Posterior cingulate gyrus (tissue), 11 donors: ENCODE measurements at places on chromosomes 12 and 14.

GRCh38 chr14:104897330-104898194, 27.1 kb upstream of the PLD4 start:
- no peak for DNase-seq

DNA sequence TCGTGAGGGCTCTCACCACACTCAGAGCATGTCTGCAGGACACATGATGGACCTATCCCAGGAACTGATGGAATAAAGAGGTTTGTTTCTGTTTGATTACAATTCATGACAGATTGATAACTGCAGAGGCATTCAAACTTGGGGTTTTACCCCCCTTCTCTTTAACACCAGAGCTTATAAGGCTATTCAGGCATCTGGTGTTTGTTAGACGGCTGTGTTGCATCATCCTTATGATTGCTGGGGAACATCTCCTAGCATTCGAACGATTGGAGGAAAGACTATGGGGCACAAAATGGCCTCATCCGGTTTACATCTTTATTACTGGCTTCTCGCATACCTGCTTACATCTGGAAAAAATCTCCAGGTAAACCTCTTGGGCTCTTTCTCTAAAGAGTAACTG, 191.8 kb downstream of the MSRB3 start:
- DNase-seq, result no peak

DNA sequence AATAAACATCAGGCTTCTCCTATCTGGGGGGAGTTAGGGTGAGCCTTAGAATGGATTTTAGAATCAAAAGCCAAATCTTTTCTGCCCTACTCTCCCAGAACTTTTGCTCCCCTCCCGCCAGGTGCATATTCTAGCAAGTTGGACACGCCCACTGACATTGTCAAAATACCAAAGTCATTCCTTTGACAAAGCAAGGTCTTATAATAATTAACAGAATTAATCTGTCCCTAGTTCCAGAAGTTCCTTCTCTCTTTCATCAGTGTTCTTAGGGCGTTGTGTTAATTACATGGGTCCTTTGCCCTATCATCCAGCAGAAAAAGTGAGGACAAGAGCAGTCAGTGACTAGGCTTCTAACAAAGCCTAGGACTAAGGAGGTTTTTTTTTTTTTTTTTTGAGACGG, 2.4 kb downstream of the PRR13 start:
- DNase-seq, result no peak

- no peak for DNase-seq
Observed at GRCh38 chr12:103748002-103748401, 93.0 kb downstream of the NT5DC3 start.

DNA sequence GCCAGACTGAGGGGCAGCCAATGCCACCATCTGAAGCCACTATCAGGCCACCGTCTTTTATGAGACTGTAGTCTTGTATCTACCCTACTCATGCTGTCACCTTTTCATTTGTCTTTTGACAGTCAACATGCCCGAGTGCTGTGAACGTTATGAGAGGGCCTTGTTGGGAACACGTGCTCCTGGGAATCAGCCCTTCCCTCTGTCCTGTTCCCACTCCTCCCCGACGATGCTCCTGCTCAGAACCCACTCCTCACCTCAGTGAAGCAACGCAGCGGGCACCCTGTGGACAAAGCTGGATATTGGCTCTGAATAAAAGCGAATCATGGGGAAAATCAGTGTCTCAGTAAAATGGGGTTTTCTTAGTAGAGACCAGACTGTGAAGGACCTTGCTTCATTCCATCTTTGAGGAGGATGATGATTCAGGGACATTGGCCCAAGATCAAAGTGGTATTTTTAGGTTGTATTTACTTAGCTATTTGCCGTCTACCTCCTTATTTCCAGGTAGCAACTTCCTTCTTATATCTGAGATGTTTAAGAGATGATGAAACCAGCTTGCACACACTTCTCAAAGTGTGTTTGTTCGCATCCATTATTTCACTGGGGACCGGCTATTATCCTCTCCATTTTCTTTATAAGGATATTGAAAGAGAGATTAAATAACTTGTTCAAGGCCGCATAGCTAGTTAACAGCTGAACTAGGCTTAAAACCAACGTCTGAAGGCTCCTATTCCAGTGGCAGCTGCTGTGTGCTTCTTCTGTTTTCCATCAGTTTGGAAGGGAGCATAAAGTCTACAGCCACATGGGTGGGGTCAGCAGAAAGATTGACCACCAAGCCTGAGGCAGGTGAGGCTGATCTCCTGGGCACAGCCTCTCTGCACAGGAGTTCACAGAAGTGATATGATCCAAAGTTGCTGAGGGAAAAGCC, 43.9 kb upstream of the CTDSP2 start:
- no peak for DNase-seq

- DNase-seq, result no peak
Observed at GRCh38 chr14:45559626-45560025, 306.6 kb upstream of the MIS18BP1 start.

DNA sequence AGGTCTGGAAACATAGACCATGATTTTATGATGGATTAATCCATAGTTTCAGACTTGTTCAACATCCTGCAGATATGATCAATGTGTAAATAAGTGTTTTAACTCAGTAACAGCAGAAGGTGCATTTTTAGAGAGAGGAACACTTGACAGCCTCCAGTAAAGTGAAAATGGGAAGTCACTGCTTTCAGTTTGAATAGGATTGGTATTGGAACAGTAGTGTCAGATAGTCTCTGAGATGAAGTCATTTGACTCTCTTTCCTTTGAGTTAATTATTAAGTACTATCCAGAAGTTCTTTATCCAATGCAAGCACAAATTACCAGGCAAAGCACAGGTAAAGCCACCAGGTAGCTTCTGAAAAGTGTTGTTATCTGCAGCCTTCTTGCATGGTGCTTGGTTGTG, 14.5 kb upstream of the NAV3 start:
- no peak for DNase-seq

DNA sequence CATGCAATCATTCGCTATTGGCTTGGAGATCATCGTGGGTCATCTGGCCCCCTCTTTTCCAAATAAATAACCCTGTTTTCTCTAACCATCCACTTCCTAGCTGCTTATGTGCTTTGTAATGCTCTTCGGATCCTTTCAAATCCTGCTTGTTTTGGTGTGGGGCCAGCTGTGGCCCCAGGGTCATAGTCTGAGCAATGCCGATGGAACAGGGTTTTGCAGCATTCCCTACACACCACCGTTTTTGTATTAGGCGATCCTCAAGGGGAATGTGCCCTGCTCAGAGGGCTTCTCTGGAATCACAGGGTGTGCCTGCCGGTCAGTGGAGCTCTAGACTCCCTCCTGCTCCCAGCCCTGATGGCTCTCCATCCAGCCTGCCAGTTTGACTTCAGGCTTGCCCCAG, 78.1 kb upstream of the NRXN3 start:
- DNase-seq, result no peak

- peak; percentile 56 for DNase-seq
Observed at GRCh38 chr14:102215071-102215470, 75.4 kb downstream of the WDR20 start.

DNA sequence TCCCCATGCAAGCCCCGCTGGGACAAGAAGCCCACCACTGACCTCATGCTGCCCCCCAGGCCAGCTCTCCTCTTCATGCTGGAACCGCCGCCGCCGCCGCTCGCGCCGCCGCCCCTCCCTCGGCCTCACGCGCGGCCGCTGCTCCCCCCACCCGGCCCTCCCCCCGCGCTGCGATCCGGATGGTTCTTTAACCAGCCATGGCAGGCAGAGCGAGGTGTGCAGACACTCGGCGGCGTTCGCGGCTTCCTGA, at the start of gene DCAF5:
DCAF5 (minus strand) TSS at position 218 of the 250 bp plus-strand sequence; CDS start at position 77, 141 bp downstream.
- peak; percentile 88 for DNase-seq

- DNase-seq, result no peak
Observed at GRCh38 chr12:101650346-101651117, 46.9 kb upstream of the CHPT1 start.

DNA sequence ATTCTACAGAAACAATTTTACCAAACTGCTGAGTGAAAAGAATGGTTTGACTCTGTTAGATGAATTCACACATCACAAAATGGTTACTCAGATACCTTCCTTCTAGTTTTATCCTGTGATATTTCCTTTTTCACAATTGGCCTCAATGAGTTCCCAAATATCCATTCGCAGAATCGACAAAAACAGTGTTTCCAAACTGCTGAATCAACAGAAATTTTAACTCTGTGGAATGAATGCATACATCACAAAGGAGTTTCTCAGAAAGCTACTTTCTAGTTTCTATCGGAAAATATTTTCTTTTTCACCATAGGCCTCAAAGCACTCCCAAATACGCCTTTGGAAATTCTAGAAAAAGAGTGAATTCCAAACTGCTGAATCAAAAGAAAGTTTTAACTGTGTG, 525.0 kb downstream of the ALG10 start:
- DNase-seq, result no peak

DNA sequence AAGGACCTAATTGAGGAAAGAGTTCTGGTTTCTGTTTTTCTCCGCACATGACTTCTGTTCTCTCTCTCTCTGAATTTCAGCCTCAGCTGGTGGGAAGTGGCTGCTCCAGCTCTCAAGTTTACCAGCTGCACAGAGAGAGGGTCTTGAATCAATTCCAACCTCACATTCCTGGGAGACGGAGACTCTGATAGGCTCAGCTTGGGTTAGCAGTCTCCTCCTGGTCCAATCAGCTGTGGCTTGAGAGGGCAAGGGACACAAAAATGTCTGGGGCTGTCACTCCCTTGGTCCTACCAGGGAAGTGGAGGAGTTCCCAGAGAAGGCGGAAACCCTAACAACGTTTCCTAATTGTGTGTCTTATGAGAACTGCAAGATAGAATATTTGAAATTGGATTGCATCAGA, 7.0 kb downstream of the CCDC63 start:
- DNase-seq, result no peak

- no peak for DNase-seq
Observed at GRCh38 chr12:31117203-31118011, 43.7 kb downstream of the DDX11 start.

DNA sequence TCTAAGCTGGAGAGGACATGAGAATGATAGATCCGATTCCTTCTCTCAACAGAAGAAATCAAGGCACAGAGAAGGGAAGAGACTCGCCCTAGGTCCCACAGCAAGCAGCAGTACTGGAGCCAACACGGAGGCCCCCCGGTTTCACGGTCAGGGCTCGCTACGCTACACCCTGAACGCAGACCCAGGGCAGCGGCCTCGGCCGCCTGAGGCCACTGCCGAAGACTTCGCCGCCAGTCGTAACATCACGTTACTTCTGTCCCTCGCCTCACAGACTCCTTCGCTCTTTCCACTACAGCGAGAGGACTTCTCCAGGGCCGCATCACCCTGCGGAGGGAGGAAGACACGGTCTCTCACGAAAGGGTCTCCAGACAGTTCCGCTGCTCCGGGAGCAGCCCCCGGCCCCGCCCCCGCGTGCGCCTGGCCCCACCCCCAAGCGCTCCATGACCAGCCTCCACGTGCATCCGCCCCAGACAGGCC, 411 bp upstream of the DCAF4 start:
- DNase-seq, result no peak

DNA sequence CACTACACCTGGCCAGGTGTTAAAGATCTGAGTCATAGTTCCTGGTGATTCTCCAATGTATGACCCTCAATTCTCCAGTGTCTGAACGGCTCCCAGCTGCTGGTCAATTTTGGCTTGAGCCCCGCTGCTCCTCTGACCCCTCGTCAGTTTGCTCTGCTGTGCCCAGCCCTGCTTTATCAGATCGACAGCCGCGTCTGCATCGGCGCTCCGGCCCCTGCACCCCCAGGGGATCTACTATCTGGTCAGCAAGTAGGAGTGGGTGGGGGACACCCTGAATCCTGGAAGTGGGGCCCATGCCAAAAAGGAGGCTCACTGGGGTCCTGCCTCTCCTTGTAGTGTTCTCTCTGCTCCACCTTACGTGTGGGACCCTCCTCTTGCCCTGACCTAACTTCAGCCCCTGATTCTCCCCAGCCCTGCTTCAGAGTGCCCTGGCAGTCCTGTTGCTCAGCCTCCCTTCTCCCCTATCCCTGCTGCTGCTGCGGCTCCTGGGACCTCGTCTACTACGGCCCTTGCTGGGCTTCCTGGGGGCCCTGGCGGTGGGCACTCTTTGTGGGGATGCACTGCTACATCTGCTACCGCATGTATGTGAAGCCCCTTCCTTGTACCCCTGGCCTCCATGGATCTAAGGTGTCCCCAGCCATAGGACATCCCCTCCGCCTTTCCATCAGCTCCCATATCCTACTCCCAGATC, 5.0 kb downstream of the SLC39A5 start:
- no peak for DNase-seq

DNA sequence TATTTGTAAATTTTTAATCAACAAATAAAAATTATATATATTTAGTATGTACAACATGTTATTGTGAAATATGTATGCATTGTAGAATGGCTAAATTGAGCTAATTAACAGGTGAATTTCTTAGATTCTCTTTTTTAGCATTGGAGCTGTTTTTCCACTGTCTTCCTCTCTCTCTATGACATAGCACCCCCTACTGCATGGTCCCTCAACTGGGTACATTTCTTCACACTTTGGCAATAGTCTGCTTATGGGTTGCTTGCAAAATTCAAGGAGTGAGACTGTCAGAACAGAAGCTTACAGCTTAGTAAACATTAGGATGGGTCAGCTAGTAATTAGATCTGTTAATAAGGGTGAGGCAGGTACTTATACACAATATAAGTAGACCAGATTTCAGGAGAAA, 658.5 kb upstream of the MGAT4C start:
- no peak for DNase-seq

GRCh38 chr12:67982164-67982563, 7.1 kb upstream of the IFNG-AS1 start:
- no peak for DNase-seq

- DNase-seq, result no peak
Observed at GRCh38 chr14:32701475-32701874, 237.2 kb upstream of the NPAS3 start.

DNA sequence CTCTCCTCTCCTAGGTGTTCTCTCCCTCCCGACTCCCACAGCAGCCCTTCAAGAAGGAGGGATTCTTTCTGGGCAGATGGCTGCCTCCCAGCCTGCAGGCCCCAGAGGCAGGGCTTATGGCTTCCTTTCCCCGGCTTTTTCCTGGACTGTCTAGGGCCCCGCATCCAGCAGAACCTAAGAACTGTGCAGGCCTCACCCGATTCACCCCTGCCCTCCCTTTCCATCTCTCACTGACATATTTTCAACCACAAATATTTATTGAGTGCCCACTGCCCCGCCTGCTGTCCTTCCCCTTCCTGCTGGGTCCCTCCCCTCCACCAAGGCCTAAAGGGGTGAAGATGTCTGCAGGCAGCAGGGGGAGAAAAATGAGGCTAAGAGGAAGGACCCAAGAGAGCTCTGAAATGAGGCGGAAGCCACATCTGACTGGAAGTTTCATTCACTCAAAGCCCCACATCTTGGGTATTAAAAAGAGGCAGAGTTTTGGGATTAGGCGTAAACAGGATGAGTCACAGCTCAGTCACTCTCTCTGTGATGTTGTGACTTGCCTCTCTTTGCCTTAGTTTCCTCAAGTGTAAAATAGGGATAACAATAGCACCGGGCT, 2.9 kb downstream of the SCNN1A start:
- no peak for DNase-seq

DNA sequence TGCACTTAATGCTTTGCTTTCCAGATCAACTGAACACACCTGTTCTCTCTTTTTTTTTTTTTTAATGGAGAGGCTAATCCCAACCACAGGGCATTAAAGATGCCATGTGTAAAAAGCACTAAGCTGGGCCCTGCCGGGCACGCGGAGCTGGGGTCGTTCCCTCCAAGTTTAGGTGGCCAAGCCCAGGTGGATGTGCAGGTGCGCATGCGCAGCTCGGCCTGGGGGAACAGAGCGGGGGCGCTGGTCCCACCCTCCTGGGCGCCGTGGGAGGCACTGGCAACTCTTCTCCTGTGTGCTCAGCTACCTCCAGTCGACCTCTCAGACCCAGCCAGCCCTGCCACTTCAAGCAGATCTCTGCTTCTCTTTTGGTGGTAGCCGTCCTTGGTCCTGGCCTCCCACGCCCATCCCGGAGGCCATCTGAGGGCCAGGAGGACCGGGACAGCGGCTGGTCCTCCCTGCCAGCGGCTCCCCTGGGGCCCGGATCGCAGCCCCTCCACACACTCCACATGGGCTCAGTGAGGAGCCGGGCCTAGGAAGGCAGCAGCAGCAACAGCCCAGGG, 679.3 kb downstream of the BCL11B start:
- DNase-seq, result no peak
